Left renal cortex interstitium (tissue), 4 donors: ENCODE measurements at places on chromosomes 13 and 19.

DNA sequence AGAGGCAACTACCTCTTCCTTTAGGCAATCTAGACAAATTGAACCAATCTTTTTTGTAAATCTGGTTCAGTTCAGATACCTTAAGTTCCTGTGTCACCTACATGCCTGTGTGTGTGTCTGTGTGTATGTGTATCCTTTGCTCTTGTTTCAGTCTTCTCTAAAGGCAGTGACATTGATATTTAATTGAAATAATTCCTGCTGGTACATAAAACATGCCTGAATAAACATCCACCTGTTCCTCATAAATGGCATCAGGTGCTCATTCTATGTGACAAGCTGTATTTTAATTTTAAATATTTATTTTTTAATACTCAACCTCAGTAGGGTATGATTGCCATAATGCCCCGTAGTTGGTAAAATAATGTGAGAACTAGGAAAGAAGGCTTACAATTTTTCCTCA, 1606.4 kb upstream of the PRR20A start:
- DNase-seq, result no peak

DNA sequence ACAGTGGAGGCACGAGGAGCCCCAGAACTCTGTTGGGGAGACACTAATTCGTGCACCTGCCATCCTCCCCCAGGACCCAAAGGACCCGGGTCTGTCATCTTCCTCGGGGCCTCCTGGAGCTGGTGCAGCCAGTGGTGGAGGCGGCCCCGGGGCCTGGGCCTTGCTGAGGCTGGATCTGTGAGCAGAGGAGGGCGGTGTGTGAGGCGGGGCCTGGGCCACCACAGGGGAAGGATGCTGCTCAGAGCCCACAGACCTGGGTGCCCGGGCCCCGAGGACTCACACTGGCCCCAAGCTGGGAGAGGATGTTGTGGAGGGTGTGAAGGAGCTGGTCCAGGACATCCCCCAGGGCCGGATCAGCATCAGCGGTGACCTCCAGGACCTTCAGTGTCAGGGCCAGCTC, 8.3 kb downstream of the IFNL3 start:
- DNase-seq, result no peak

GRCh38 chr13:33089311-33089710, 73.1 kb downstream of the KL start:
- no peak for DNase-seq

DNA sequence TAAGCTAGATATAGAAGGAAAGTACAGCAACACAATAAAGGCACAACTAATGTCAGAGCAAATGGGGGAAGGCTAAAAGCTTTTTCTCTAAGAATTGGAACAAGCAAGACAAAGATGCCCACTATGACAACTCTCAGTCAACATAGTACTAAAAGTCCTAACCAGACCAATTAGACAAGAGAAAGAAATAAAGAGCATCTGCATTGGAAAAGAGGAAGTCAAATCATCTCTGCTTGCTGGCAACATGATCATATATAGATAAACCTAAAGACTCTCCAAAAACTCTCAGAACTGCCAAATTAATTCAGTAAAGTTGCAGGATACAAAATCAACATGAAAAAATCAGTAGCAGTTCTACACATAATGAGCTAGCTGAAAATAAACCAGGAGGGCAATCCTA, 542.0 kb downstream of the DIAPH3 start:
- DNase-seq, result no peak

DNA sequence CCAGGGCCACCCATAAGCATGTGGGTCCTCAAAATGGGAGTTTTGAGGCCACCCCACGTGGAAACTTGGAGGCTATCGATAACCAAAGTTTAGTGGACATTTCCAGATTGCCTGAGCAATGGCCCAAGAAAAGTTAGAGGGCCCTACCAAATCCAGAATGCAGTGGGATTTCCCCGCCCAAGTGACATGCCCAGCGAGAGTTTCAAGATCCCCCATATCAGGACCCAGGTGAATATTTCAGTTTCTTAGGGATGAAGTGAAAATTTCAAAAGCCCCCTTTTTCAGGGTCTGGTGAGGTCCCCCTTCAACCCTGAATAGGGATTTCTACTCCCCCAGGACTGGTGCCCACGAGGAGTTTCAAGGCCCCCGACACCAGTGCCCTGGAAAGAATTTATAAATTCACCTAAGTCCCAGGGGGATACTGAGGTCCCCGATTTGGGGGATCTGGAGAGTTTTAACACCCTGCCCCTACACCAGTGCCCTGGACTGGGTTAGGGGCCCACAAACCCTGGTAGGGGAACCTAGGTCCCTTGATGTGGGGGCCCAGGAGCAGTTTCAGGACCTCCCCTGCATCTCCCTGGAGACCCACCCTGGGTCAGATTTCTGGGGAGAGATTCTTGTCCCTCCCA, 695 bp downstream of the BST2 start:
- DNase-seq, result no peak

- DNase-seq, result no peak
Measured at GRCh38 chr19:6501740-6502648, at the start of gene TUBB4A. Gene TUBB4A (minus strand): TSS chr19:6502309. CDS start chr19:6502212, 97 bp downstream.

GRCh38 chr19:30227012-30227621, 145.1 kb upstream of the ZNF536 start:
- no peak for DNase-seq

DNA sequence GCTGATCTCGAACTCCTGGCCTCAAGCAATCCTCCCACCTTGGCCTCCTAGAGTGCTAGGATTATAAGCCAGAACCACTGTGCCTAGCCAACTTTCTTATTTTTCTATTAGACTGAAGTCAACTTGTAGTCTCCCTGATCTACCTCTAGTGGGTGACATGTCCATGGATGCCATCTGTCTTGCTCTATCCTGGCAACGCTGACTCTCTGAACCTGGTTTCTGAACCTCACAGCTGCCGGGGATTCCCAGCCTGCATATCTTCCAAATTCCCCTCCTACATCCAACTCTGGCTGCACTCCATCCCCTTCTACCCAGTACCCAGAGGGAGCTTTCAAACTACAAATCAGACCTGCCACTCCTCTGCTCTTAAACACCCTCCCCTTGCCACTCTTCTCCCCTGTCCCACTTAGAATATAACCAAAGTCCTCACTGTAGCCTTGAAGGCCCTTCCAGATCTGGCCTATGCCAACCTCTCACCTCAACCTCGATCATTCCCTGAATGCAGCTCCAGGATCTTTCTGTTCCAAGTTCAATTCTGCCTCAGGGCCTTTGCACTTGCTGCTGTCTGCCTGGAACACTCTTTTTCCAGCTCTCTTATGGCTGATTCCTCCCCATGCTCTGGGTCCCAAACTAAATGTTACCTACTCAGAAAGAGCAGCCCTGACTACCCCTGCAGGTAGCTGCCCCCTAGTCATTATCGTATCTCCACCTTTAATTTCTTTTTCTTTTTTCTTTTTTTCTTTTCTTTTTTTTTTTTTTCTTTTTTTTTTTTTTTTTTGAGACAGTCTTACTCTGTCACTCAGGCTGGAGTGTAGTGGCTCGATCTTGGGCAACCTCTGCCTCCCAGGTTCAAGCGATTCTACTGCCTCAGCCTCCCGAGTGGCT, 2.2 kb downstream of the CLIP3 start:
- DNase-seq, result no peak

DNA sequence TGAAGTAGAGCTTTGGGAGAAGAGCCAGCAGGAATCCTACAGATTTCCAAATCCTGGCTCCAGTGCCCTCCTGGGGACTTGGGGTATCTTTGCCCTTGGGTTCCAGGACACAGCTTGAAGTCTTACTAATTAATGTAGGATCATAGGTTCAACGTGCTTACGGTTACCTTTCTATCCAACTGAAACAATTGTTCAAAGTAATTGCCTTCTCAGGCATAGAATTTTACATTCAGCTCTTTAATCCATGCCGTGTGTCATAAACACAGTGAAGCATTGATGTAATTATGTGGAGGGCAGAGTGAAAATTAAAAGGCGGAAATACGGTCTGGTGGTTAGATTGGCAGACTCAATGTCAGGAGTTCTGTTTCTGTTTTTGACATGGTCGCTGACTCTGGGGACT, 170.4 kb downstream of the COG6 start:
- no peak for DNase-seq

GRCh38 chr13:34654647-34655046, 287.4 kb upstream of the NBEA start:
- DNase-seq, result no peak

DNA sequence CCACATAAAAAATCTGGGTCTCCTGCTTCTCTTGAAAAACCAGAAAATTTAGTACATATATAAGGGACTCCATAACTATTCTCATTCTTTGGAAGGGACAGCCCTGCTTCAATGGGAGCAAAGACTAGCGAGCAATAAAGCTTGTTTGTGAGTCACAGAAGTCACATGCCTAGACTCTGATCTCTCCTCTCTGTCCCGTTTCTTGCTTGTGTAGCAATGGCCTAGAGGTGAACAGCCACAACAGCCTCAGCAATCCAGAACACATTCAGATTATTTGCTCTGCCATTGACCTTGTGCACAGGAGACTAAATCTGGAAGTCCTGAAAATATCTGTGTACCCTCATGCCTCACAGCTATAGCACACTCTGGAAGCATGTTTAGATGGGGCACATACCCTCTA, 43.2 kb downstream of the SCGB2B2 start:
- no peak for DNase-seq

DNA sequence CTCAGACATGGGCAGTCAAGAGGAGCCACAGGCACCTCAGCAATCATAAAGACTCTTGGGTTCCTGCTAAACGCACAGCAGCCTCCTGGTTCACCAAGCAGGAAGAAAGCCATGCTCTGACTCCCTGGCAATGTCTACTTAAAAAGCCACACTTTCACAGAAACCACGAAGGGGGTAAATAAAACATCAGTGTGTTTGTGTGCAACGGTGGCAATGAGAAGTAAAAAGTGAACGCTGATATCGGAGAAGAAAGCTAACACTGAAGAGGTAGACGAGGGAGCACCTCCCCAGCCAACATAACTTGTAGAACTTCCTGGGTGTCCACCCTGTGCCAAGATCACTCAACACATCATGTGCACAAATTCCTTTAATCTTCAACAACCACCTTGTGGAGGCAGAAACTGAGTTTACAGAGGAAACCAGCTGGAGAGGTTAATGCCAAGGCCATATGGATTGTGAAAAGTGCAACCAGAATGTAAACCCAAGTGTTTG, 30.2 kb downstream of the HSPH1 start:
- DNase-seq, result no peak

DNA sequence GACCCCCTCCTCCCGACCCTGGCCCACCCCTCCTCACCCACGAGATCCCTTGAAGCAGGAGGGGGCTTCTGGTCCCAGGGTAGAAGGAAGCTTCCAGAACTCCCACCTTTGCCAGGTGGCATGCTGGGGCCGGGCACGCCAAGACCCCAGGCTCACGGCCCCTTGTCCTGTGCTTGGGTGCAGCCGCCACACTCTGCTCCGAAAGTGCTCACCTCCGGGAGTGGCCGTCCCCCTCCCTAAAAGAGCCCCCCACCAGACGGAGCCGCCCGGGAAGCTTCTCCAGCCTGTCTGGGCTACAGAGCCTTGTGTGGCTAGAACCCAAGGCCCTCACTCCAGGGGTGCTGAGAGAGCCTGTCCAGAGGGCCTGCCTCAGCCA, 1.8 kb upstream of the EFNA2 start:
- DNase-seq, result no peak

- no peak for DNase-seq
Measured at GRCh38 chr19:46674416-46675178, 13.6 kb upstream of the DACT3 start.

GRCh38 chr19:58044391-58044790, 10.6 kb downstream of the ZSCAN1 start:
- no peak for DNase-seq

- DNase-seq, result no peak
Measured at GRCh38 chr19:40872209-40872608, 9.8 kb downstream of the CYP2A7 start.

DNA sequence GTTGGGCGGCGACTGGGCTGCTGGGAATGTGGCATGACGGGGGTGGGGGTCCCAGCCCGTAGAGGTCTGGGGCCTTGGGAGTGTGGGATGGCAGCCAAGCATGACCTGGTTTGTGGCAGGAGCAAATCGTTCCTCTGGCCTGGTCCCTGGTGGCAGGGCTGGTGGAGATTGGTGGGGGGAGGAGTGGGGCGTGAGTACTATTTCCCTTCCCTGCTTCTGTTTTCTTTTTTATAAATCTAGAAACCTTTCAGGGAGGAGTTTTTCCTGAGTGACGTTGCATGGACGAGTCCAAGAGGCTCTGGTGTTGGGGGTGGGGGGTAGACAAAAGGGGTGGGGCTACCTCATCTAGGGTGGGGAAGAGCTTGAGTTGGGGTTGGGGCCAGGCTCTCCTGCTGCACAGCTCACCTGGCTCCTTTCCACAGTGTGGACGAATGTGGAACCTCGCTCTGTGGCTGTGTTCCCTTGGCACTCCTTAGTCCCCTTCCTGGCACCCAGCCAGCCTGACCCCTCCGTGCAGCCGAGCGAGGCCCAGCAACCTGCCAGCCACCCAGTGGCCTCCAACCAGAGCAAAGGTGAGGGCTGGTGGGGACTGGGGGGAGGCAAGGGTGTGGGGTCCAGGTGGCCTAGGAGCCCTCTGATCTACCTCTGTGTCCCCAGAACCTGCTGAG, 15.4 kb upstream of the PRR19 start:
- DNase-seq, result no peak

GRCh38 chr19:56162258-56162657, 13.6 kb upstream of the GALP start:
- DNase-seq, result no peak

DNA sequence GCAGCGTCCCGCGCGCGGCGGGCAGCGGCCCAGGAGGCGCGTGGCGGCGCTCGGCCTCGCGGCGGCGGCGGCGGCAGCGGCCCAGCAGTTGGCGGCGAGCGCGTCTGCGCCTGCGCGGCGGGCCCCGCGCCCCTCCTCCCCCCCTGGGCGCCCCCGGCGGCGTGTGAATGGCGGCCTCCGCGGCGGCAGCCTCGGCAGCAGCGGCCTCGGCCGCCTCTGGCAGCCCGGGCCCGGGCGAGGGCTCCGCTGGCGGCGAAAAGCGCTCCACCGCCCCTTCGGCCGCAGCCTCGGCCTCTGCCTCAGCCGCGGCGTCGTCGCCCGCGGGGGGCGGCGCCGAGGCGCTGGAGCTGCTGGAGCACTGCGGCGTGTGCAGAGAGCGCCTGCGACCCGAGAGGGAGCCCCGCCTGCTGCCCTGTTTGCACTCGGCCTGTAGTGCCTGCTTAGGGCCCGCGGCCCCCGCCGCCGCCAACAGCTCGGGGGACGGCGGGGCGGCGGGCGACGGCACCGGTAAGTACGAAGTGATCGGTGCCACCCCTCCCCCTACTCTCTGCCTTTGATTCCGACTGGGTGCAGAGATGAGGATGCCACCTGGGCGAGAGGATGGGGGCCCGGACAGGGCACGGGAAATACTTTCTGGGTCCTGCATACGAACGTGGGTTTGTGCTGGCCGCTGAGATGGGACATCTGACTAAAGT, 874 bp downstream of the TRIM28 start:
- DNase-seq, result no peak

GRCh38 chr13:41458761-41459431, 1.5 kb downstream of the RGCC start:
- DNase-seq, result no peak

DNA sequence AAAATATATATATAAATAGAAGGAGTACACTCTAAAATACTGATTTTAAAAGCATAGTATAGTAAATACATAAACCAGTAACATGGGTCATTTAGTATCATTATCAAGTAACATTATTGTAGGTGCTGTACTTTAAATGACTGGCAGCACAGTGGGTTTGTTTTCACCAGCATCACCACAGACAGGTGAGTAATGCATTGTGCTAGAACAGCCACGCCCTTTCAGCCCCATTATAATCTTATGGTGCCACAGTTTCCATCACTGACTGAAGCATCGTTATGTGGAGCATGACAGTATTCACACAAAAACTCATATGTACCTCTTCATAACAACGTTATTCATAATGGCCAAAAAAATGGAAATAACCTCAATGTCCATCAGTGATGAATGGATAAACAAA, 88.3 kb downstream of the DHRS12 start:
- DNase-seq, result no peak
